ENCODE measurements at places on chromosomes 11 and 22.
A peak's percentile ranks its signal among the peaks of the same experiment; 100 is the strongest.

GRCh38 chr22:23816156-23816976 lies 22.4 kb downstream of the DERL3 start:
- no peak for DNase-seq

DNA sequence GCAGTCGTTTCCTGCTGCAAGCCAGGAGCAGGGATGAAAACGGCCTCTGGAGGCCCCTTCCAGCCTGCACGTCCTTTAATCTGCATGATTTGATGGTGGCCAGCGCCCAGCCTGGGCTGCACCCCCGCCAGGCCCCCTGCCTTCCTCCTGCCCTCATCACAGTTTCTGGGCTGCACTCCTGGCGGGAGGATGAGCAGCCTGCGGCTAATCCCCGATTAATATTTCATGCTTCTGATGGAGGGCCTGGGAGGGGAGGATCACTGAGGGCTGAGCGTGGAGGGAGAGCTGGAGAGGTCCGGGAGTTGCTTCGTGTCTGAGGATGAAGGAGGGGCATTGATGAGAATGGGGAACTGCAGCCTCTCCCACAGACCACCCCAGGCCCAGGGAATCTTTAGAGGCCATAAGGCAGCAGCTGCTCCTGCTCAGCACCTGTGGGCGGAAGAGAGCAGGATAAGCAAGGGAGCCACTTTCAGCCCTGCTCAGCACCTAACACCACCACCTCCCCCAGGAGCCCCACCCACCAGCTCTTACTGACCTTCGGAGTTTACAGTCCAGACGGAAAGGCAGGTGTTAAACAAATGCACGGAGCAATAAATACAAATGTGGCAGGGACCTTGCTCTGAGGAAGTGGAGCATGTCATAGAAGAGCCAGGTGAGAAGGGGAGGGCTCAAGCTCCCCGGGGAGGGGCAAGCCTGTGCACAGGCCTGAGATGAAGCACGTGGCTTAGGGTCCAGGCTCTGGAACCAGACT lies 135.0 kb upstream of the NECTIN1 start:
- DNase-seq, result no peak

GRCh38 chr11:70669871-70670675 lies 271.7 kb downstream of the CTTN start:
- no peak for DNase-seq

GRCh38 chr11:92552942-92553341 lies 328.3 kb downstream of the FAT3 start:
- DNase-seq, result no peak

DNA sequence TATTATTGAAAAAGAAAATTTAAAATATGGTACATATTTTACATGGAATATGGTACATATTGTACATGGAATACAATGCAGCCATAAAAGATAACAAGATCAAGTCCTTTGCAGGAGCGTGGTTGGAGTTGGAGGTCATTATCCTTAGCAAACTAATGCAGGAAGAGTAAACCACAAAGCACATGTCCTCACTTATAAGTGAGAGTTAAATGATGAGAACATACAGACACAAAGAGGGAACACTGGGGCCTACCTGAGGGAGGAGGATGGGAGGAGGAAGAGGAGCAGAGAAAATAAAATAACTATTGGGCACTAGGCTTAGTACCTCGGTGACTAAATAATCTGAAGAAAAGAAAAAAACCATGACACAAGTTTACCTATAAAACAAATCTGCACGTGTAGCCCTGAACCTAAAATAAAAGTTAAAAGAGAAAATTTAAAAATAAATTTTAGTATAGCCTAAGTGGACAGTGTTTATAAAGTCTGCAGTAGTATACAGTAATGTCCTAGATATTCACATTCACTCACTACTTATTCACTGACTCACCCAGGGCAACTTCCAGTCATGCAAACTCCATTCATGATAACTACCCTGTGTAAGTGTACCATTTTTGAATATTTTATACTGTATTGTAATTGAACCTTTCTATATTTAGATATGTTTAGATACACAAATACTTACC lies 204.4 kb downstream of the FAM76B start:
- no peak for DNase-seq

GRCh38 chr11:844693-845644 lies 2.3 kb downstream of the TSPAN4 start:
- no peak for DNase-seq

- no peak for DNase-seq
These were observed 8.4 kb upstream of the SYT13 start for GRCh38 chr11:45294499-45294898.

DNA sequence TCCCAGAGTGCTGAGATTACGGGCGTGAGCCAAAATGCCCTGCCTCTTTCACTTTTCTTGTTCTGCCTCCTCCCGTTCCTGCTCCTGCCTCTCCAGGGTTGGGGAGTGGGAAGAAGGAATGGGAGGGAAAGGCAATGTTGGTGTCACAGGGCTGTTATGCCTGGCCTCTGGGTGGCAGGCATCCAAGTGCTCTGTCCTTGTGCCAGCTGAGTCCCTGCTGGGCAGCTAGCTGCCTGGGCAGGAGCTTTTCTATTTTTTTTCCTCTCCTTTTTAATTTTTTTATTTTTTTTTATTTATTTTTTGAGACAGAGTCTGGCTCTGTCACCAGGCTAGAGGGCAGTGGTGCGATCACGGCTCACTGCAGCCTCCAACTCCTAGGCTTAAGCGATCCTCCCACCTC lies 4.1 kb upstream of the SAC3D1 start:
- no peak for DNase-seq

GRCh38 chr11:11359611-11360010 lies 6.6 kb upstream of the CSNK2A3 start:
- DNase-seq, result no peak

DNA sequence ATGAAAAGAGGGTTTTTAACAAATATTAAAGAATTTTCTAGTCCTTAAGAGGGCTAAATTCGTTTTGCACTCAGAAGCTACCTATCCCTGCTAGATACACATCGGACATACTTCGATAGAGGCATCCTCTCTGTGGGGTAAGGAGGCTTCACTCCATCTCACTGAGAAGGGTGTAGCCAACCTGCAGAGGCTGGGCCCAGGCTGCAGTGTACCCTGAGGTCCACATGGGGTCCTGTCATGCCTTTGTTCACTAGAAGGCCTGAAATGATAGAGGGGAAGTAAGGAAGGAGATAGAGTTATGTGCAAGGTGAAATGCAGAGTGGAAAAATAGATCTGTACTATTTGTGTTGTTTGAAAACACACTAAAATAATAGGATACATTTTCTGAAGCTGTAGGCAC lies 45.6 kb downstream of the IGSF9B start:
- DNase-seq, result no peak

DNA sequence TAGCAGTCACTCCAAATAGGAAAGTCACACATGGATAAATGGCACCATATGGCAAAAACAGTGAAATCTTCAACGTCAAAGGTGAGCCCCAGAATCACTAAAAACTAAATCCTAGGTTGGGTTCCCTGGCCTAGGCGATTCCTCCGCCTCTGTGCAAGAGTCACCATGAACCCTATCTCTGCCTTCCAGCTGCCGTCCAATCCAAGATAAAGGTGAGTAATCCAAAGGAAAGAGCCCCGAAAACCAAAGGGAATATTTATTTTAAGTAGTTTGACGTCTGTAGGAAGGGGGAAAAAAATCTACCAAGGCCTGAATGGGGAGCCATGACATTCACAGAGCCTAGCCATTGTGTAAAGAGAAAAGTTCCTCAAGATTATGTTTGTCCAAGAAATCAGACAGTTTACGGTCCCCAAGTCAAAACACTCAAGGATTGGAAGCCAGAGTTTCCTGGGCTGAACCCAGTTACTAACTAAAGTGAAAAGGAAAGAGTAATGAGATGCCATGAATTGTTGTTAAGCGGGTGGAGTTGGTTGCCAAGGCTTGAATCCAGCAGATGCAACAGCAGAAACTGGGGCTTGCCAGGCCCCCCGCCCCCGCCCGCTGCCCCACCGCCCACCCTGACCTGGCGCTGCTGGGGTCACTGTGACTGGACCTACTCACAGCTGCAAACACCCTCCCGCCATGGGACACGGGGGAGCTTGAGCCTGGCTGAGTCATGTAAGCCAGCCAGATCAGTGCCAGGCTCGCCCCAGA lies 39.7 kb upstream of the ETS1 start:
- no peak for DNase-seq

DNA sequence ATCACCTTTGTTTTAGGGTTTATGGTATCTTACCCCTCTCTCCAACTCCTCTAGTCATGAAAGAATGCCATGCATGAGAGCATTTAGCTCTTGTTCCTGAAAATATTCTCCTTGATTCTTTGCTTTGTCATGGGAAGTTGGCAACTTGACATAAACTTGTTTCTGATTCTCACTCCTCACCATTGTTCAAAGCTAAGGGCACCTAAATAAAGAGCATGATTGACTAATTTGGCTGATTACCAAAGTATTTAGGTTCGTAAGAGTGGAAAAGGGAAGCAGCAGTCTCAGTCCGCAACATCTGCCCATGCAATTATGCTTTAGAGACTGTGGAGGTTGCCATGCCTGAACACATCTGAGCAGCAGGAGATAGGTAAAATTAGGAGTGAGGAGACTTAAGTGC lies 26.4 kb downstream of the OR52K1 start:
- no peak for DNase-seq

DNA sequence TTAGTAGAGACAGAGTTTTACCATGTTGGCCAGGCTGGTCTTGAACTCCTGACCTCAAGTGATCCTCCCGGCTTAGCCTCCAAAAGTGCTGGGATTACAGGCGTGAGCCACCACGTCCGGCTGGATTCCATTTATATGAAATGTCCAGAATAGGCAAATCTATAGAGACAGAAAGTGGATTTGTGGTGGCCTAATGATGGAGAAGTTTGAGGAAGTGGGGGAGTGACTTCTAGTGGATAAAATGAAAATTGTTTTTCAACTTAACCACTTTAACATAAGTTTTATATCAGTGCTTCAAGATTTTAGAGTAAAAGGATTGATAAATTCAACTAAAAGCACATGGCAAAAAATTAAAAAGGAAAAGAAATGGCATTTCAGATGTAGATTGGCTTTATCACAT lies 66.2 kb downstream of the HIPK3 start:
- DNase-seq, result no peak

GRCh38 chr11:107563702-107564101 lies 1.8 kb downstream of the ALKBH8 start:
- DNase-seq, result peak; percentile 19

DNA sequence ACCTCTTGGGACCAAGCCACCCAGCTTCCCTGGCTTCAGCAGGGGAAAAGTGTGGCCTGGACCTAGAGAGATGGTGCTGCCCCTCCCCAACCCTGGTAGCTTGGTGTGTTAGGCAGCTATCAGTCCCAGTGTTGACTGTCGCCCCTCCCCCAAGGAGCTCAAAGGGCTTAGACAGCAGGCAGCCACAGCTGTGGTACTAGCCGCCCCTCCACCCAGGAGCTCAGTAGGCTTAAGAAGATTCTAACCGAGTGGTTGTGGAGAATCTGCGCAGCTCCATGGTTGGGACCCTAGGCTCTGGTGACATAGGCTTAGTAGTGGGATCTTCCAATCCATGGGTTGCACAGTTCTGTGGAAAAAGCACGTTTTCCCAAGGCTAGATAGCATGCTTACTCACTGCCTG lies 458.4 kb upstream of the LRRC4C start:
- no peak for DNase-seq

DNA sequence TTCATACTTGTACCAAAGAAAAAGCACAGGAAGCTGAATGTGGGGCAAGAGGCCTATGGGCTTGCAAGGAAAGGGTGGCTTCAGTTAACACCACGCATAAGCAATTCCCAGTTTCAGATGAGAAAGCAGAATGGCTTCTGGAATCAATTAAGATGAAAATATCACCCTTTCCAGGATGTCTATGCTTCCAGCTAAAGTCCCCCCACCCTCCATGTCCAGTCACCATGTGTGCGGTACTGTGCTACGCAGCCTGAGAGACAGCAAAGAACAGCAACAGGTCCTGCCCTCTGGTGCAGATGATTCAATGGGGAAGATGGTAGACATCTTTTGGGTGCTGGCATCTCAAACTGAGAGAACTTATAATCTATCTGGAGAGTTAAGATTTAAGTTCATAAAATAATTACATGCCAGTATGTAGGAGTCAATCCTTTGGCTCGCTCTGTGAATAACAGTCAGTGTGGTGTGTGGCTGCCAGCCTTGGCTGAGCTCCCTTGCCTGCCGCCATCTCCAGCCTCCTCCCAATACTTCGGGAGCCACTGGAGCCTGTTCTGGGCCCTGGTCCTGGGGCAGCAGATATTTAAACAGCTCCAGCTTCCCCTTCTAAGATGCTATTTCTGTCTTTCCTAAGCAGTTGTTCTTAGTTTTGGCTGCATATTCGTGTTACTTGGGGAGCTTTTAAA lies 44.5 kb downstream of the ME3 start:
- DNase-seq, result no peak
